ENCODE measurements at places on chromosomes 2 and 18.
A peak's percentile ranks its signal among the peaks of the same experiment; 100 is the strongest.

DNA sequence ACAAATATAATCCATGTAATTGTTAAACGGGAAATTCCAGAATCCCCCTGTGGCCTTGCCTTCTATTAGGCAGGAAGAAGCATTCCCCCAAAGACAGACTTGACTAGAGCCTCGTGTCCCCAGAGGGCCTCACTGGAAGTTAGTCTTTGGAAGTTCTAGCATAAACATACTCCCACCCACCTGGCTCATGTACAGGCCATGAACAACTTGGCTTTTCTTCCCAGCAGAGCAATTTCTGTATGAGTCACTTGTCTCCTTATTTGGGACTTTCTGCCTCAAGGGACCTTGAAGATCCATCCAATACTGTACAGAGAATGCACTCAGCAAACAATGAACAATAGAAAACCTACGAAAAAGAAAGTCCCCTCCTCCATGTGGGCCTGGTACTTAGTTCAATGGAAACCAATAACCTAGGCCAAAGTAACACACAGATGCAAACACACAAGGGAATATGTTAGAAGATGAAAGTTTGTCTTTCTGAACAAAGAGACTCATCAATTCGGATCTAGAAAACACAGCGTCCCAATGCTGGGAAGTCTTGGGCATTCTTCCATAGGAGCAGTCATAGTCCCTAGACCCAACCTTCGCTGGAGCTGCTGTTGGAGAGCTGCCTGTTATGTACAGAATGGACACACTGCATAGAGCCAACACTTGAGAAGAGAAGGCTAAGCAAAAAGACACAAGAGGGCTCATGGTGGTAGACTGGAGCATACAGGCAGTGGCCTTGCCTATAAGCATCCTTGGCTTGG is 303.5 kb downstream of the HRH4 start:
- DNase-seq, result no peak

DNA sequence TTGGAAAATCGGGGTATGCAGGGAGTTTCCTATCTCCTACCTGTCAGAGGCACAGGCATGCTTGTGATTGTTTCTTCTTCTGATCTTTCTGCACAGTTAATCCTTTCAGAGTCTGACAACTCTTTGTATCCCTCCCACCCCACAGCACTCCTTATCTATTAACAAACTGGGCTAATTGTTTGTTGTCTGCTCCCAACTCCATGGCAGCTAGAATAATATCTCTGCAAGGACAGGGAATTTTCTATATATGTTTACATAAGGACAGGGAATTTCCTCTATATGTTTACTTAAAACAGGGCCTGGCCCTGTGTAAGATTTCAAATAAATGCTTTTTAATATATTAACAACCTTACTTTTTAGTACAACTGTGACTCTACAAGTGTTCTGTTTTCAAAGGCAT is 36.0 kb upstream of the VRK2 start:
- DNase-seq, result no peak

- DNase-seq, result peak; percentile 69
Measured at GRCh38 chr18:22282311-22283115, 113.1 kb downstream of the GATA6 start.

GRCh38 chr2:135952891-135953290 is 32.5 kb downstream of the DARS1 start:
- DNase-seq, result no peak

GRCh38 chr2:64162516-64162915 is 18.3 kb upstream of the PELI1 start:
- DNase-seq, result no peak

GRCh38 chr2:1631292-1632001 is 112.9 kb downstream of the PXDN start:
- no peak for DNase-seq

GRCh38 chr2:152431370-152432098 is 96.6 kb downstream of the FMNL2 start:
- no peak for DNase-seq

- DNase-seq, result no peak
Measured at GRCh38 chr2:8459474-8459873, 222.4 kb upstream of the ID2 start.

DNA sequence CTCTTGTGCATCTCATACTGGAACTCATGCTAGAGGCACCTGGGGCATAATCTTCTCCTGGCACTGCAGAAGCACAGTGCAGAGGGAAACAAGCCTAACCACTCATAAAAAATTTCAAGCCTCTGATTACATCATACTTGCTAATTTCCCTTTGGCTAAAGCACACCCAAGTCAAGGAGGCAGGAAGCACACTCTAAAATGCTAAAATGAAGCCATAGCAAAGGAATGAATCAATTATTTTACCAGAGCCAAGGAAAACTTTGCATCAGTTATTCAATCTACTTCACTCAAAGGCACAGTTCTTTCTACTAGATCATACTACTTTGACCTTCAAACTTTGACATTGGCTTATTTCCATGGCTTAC is 79.6 kb upstream of the SPOPL start:
- peak; percentile 82 for DNase-seq

GRCh38 chr2:1675633-1676032 is 68.7 kb downstream of the PXDN start:
- DNase-seq, result peak; percentile 93

DNA sequence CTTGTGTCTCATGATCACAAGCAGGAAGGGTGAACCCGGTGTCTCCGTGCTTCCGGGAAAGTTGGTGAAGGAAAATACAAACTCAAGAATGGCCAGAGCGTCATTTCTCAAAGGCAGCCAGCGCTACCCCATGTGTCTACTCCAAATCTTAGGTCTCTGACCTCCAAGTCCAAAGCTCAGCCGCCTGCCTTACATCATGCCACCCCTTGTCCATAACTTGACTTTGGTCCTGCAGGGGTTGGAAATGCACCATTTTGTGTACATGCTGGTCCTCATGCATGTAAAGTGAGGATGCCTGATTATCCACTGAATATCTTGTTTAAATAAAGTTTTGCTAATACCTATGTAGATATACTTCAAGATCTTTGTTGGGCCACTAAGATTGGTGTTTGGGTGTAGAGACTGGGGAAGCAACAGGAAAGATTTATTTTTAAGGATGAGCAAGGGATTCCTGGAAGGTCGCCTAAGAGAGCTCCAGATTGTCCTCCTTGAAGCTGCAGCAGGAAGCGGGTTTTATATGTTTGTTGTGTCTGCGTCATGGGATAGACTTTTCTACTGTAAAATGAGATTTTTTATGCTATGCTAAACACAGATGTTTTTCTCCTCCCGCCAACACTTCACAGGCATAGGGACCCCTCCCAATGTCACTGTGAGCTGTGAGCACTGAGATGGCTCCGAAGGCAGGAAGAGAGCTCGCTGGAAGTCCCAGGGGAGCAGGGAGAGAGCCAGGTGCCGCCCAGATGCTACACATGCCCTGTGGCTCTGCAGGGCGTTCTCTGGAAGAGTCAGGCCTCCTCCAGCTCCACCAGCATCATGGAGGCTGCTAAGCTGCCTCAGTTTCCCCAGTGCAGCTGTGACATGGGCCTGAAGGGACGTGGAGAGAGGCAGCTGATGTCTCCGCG is 176.2 kb upstream of the HDAC4 start:
- no peak for DNase-seq

DNA sequence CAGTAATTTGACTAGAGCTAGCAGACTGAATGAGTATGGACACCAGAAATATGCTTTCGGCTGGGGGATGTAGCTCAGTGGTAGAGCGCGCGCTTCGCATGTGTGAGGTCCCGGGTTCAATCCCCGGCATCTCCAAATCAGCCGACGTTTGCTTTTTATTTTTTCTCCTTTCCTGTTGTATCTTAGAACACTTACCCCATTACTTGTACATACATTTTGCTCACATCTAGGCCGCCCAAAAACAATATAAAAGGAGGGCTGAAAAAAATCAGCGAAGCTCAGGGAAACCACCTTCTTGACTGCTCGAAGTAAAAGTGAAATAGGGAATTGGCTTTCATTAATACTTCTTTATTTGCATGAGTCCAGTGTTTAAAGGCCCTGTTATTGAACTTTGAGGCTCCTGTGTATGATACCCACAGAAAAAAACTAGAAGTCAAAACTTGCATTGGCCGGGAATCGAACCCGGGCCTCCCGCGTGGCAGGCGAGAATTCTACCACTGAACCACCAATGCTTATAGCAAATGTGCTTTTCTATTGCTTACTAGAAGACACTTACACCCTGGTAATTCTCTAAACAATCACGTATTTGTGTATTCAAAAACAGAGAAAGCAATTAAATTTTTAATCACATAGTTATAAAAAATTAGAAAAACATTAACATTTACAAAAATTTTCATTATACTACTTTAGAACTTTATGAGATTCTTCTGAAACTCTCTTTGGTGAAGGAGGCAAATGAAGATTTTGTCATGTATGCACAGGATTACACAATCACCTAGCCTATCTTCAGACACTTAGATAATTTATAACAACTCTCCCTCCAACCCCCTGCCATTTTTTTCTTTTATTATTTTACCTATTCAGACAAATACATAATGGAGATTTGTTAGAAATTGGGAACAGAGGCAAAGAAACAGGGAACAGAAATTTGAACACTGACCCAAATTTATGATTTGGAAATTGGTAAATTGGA is 35.2 kb upstream of the GPD2 start:
- DNase-seq, result no peak

DNA sequence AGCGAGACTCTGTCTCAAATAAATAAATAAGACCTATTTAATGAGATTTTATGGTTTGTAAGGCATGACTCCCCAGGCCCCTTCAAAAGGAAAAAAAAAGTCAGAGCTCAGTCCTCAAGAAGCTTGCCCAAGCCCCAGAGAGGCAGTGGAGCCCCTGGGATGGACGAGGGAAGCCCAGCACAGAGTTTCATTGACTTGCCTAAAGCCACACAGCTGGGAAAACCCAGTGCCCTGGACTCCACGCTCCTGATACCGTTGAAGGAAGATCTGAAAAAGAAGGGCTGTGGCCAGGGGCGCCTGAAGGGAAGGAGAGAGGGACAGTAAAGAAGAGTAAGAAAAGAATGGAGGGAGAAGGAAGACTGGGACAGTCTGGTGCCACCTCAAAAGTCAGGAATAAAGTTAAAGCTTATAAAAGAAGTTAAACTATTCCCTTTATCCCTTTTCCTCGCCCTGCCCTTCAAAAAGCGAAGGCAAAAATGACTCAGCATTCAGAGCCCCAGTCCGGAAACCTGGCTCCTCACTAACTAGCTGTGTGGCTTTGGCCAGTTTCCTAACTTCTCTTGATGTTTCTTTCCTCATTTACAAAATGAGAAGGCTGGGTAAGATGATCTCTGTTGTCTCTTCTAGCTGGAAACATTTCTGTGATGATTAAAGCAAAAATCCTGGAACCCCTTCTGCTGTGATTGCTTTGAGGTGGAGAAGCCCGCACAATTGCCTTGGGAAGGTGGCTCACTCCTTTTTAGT is 46.7 kb downstream of the LYPD1 start:
- DNase-seq, result no peak

DNA sequence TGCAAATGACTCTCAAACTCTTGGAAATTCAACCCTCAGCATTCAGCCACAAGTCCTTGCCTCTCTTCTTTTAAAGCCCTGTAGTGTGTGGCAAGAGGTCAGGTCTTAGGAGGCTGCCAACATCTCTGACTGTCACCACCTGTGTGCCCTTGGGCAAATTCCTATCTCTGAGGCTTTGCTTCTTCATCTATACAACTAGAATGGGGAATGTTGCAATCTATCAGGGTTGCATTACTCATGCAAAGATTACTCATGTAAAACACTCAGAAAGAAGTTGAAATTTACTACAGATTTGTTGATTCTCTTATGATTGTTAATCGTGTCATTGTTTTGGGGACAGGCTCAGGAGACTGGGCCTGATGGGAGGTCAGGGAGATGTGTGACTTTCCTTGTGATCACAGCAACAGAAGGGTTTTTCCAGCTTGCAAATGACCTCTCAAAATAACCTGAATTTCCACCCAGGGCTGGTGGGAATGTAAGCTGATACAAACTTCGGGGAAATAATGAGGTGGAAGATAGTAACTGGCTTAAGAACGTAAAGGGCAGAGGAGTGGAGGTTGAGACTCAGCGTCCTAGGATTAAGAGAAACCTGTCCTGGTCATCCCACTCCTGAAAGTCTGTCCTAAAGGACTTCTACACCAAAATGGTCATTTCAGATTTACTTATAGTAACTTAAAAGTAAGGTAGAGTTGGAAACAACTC is 32.1 kb upstream of the SIGLEC15 start:
- peak; percentile 96 for DNase-seq

DNA sequence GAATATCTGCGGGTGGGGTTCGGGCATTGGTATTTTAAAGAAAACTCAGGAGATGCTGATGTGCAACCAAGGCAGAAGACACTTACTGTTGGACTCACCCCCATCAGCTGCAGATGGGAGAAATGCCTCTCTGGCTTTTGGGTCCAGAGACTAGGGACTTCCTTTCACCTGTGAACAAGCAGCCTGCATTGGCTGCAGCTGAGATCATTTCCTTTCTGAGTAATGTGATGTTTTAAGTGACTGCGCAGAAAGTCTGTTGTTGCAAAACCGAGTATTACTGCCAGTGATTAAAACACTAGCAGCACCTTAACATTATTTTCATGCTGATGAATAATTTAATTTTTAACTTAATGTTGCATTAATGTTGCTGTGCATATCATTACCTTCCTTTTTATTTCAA is 143.0 kb downstream of the TSN start:
- DNase-seq, result no peak

GRCh38 chr2:209321076-209321475 is 102.8 kb upstream of the MAP2 start:
- DNase-seq, result no peak

DNA sequence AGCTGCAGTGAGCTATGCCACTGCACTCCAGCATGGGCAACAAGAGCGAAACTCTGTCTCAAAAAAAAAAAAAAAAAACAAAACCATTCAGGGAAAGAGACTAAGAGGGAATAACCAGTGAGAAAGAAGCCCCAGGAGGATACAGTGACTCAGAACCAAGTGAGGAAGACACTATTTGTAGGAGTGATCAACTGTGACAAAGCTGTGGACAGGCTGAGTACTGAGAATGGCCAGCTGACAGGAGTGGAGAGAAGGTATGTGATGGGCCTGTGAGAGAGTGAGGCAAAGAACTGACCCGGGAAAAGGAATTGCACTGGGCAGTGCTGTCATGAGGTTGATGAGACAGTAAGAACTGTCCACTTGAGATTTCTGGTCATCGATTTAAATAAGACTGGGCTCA is 6.7 kb upstream of the LCT start:
- DNase-seq, result no peak

- no peak for DNase-seq
Measured at GRCh38 chr2:224982226-224982625, 60.0 kb downstream of the DOCK10 start.

GRCh38 chr18:48533340-48534070 is 5.3 kb upstream of the CTIF start:
- no peak for DNase-seq

DNA sequence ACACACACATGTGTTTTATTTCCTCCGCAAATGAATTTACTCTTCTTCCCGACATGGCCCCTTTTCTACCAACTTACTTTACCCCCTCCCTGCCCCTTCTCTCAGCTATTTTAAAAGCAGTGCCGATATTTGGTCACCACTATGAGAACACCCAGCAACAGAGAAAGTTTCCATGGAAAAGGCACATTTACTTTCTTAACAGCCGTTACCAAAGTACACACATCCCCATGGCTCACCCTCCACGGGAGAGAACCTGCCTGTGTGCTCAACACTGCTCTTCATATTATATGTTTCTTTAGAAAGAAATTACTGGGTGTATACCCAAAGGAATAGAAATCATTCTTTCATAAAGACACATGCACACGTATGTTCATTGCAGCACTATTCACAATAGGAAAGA is 714.4 kb downstream of the DCDC2C start:
- no peak for DNase-seq

- DNase-seq, result no peak
Measured at GRCh38 chr2:216905649-216906329, 45.9 kb upstream of the TNP1 start.

Measured in epithelial cell of prostate (primary cell).